Thymus (tissue), 14 donors: ENCODE measurements at places on chromosomes 2 and 18.

- H3K27ac ChIP-seq, result no peak overlapping the region
- no peaks in the 10 kb centered on the region for H3K36me3 ChIP-seq
- H3K4me1 ChIP-seq, result peaks cover 3% of the 10 kb centered on the region
- no peak overlapping the region for H3K4me3 ChIP-seq
Observed at GRCh38 chr2:16325016-16325975, 340.3 kb downstream of the CYRIA start.

GRCh38 chr2:132804051-132804450, 134.0 kb upstream of the LYPD1 start:
- no peak overlapping the region for H3K27ac ChIP-seq
- no peaks in the 10 kb centered on the region for H3K27me3 ChIP-seq
- no peak overlapping the region for H3K4me3 ChIP-seq
- no peaks in the 10 kb centered on the region for H3K36me3 ChIP-seq

DNA sequence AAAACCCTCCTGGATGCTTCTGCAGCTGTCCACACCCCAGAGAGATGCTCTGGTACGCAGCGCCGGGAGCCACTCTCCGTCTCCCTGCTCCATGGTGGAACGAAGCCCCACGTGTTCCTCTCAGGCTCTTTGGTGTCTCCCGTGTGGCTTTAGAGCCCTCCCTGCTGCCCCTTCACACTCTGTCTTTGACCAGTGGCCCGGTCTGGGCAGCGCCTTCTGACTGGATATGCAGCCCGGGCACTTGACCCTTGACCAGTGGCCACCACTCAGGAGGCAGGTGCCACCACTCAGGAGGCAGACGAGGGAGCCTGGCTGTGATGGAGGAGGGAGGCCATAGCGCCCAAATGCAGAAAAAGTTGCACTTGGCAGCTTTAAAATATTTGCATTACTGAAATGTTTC, 214.5 kb upstream of the SALL3 start:
- H3K27ac ChIP-seq, result no peak overlapping the region
- no peak overlapping the region for H3K4me3 ChIP-seq
- no peaks in the 10 kb centered on the region for H3K36me3 ChIP-seq
- no peak for DNase-seq
- H3K4me1 ChIP-seq, result no peaks in the 10 kb centered on the region
- peaks cover 10% of the 10 kb centered on the region for H3K27me3 ChIP-seq

GRCh38 chr2:183060571-183061231, 17.8 kb upstream of the DUSP19 start:
- H3K4me3 ChIP-seq, result no peak overlapping the region
- no peaks in the 10 kb centered on the region for H3K36me3 ChIP-seq
- DNase-seq, result no peak
- H3K27ac ChIP-seq, result no peak overlapping the region
- H3K27me3 ChIP-seq, result no peaks in the 10 kb centered on the region
- no peaks in the 10 kb centered on the region for H3K4me1 ChIP-seq

- H3K27me3 ChIP-seq, result peaks cover 16% of the 10 kb centered on the region
- H3K4me3 ChIP-seq, result no peak overlapping the region
- no peak for DNase-seq
- no peaks in the 10 kb centered on the region for H3K4me1 ChIP-seq
- H3K27ac ChIP-seq, result no peak overlapping the region
Observed at GRCh38 chr2:63066265-63066664, 15.6 kb downstream of the OTX1 start.

DNA sequence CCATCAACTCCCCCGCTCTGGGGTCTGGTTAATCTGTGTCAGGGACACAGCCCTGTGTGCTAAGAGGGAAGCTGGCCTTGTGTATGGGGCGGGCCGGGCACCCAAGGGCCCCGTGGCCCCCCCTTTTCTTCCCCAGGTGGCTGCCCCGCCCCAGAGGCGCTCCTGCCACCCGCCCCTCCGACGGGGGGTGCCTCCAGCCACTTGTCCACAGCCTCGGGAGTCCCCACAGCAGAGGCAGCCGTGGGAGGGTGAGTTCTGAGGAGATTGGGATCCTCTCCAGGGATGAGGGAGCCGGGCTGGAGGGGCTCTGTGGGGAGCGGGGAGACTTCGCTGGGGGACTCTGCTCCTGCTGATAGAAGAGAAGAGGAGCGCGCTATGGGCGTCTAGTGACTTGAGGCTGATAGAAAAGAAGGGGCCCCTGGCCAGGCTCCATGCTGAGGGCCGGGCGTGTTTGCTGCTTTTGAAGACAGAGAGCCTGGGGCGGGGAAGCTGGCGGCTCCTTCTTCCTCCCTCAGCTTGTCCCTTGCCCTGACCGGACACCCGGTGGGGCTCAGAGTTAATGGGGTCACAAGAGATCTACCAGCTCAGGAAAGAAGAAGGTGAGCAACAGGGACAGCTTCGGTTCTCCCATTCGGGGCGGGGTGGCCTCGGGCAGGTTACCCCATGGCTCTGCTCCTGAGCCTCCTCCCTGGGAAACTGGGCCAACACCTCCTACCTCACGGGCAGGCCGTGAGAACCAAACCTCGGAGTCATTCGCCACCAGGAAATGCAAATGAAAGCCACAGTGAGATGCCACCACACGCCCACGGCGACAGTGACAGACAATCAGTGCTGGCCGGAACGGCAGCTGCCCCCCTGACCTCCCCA, 89.4 kb upstream of the TAF1B start:
- no peak for DNase-seq
- no peaks in the 10 kb centered on the region for H3K36me3 ChIP-seq
- H3K27me3 ChIP-seq, result no peaks in the 10 kb centered on the region
- no peak overlapping the region for H3K27ac ChIP-seq
- H3K4me1 ChIP-seq, result peaks cover 21% of the 10 kb centered on the region

- no peak for DNase-seq
- H3K4me3 ChIP-seq, result no peak overlapping the region
- H3K4me1 ChIP-seq, result no peaks in the 10 kb centered on the region
Observed at GRCh38 chr18:72194072-72194471, 350.1 kb downstream of the CBLN2 start.

DNA sequence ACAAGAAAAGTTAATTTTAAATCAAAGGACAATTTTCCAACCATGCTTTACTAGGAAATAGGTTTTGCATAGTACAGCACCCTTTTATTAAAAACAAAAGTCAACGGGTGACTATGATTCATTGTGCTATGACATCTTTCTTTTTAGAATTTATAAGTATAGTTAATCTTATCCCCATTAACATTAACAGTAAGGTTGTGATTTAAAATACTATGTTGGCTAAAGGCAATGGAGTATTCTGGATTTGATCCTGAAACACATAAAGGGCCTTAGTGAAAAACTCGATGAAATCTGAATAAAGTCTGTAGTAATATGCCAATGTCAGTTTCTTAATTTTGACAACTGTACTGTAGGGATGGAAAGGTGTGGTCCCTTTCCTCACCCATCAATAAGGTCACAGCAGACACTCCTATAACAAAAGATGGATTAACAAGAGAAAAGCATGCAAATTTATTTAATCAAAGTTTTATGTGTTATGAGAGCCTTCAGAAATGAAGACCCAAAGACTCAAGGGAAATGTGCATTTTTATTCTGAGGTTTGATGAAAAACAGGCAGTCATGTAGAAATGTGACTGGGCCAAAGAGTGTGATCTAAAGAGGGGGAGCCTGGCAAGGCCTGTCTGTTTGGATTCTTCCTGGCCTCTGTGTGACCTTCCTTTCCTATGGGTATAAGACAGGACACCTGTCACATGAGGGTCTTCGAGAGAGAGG, 731.4 kb downstream of the TSN start:
- H3K4me1 ChIP-seq, result no peaks in the 10 kb centered on the region
- no peak overlapping the region for H3K27ac ChIP-seq
- H3K27me3 ChIP-seq, result no peaks in the 10 kb centered on the region
- DNase-seq, result no peak
- H3K4me3 ChIP-seq, result no peak overlapping the region

DNA sequence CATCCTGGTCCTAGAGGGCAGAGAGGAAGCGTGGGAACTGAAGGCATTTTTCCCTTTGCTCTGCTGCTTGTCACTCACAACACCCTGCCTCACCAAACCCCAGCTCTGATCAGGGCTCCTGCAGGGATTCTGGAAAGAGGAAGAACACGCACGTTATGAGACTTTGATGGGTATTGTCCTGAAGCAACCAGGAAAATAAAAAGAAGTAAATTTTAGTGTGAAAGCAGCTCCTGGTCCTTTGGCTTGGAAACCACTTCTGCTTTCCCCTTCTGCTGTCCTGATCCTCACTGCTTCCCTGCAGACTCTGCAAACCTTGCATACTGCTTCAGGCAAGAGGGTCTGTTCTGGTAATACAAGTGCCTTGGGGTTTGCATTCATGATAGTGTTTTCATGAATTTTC, 164.1 kb downstream of the SLC8A1 start:
- H3K4me3 ChIP-seq, result no peak overlapping the region
- no peak for DNase-seq
- H3K36me3 ChIP-seq, result no peaks in the 10 kb centered on the region
- H3K27me3 ChIP-seq, result no peaks in the 10 kb centered on the region
- no peak overlapping the region for H3K27ac ChIP-seq

DNA sequence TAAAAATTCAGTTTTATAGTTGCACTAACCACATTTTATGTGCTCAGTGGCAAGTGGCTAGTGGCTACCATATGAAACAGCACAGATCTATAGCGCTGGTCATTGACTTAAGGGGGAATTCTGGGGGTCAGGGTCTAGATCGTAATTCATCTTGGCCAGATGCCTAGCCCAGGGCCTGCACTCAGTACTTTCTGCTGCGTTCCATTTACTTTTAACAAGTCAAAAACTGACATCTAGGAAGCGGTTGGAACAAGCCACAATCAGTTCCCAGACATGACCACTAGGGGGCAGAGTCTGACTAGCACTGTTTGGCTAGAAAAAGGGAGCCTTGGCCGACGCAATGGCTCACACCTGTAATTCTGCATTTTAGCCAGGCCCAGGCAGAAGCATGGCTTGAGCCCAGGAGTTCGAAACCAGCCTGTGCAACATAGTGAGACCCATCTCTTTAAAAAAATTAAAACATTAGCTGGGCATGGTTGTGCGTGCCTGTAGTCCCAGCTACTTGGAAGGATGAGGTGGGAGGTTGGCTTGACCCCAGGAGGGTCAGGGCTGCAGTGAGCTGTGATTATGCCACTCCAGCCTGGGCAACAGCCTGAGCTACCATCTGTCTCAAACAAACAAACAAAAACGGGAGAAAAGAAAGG, 9.0 kb upstream of the TMBIM1 start:
- DNase-seq, result peak; percentile 86
- no peak overlapping the region for H3K27ac ChIP-seq
- H3K27me3 ChIP-seq, result no peaks in the 10 kb centered on the region
- no peaks in the 10 kb centered on the region for H3K36me3 ChIP-seq
- H3K4me1 ChIP-seq, result peaks cover 4% of the 10 kb centered on the region

DNA sequence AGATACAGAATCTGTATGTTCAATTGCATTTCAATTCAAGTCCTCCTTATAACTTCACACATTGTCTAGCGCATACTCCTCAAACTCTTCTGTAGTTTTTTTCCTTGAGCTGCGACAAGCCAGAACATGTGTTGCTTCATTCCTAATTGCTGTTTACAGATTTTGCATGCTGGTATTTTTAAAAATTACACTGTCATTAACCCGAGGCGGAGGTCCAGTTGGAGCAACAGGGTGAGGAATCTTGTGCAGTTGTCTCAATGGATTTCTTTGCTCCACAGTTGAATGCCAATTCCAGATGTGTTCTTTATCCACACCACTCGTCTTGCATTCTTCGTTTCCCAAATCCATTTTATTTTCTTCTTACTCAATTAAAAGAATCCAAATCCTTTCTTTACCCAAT, 16.4 kb upstream of the SERPINB13 start:
- DNase-seq, result no peak
- no peaks in the 10 kb centered on the region for H3K27me3 ChIP-seq
- no peak overlapping the region for H3K4me3 ChIP-seq
- H3K27ac ChIP-seq, result no peak overlapping the region

DNA sequence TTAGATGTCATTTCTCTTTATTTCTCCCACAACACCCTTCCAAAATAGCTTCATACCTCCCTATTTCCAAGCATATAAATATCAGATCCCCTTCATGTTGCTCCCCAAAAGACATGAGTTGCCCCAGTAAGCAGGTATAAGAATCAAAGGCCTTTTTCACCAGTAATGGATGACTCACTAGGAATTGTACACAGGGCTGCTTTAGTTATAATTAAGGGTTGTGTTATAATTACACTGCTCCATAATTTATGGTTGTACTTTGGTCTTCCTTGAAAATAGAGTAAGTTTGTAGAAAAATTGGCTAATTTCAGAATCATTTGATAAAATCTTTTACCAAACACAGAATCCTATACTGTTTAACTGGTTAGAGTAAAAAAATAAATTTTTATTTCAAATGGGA, 8.8 kb upstream of the AQP4 start:
- no peak overlapping the region for H3K4me3 ChIP-seq
- H3K4me1 ChIP-seq, result no peaks in the 10 kb centered on the region

DNA sequence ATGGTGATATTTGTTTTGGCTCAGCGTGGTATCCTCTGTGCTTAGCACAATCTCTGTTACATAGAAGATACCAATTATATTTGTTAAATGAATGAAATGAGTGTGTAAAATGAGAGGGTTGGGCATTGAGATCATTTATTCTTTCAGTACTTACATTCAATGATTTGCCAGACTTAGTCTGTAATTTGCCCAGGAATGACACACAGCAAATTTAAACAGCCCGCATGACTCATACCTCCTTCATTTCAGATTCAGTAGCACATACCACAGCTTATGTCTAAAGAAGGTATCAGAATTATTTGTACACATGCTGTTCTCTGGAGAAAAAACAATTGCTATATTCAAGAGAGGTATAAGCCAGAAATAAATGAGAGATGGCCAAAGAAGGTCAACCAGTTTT, 37.0 kb downstream of the KLHL14 start:
- H3K4me1 ChIP-seq, result no peaks in the 10 kb centered on the region
- no peak for DNase-seq
- H3K36me3 ChIP-seq, result no peaks in the 10 kb centered on the region
- H3K27ac ChIP-seq, result no peak overlapping the region
- no peaks in the 10 kb centered on the region for H3K27me3 ChIP-seq

DNA sequence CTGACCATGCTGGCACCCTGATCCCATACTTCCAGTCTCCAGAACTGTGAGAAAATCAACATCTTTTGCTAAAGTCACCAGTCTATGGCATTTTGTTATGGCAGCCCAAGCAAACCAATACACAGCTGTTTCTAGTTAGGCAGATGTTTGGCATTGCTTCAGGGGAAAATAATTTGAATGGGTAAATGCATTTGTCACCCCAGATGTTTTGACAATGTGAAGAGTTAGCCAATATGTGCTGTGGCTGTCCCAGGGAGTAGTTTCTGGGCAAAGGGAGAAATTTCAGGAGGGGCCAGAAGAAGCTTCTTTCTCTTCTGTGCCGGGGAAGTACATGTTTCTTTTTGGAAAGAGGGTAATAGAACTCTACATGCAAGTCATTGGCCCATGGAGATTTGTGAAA, 619.0 kb downstream of the SLC4A3 start:
- H3K4me3 ChIP-seq, result no peak overlapping the region
- no peaks in the 10 kb centered on the region for H3K4me1 ChIP-seq
- DNase-seq, result no peak
- H3K27me3 ChIP-seq, result no peaks in the 10 kb centered on the region
- H3K36me3 ChIP-seq, result no peaks in the 10 kb centered on the region

GRCh38 chr2:86443631-86444350, 2.6 kb downstream of the KDM3A start:
- no peak for DNase-seq
- peaks cover 43% of the 10 kb centered on the region for H3K36me3 ChIP-seq
- H3K27me3 ChIP-seq, result no peaks in the 10 kb centered on the region
- H3K4me1 ChIP-seq, result peaks cover 24% of the 10 kb centered on the region

GRCh38 chr2:239688840-239689239, 288.0 kb upstream of the HDAC4 start:
- H3K4me1 ChIP-seq, result peaks cover 2% of the 10 kb centered on the region
- no peak overlapping the region for H3K4me3 ChIP-seq
- no peak overlapping the region for H3K27ac ChIP-seq
- DNase-seq, result no peak
- H3K27me3 ChIP-seq, result peaks cover 7% of the 10 kb centered on the region
- no peaks in the 10 kb centered on the region for H3K36me3 ChIP-seq
